Stimulated activated CD8-positive, alpha-beta memory T cell treated with anti-CD3 and anti-CD28 coated beads, Interleukin-4, amount 100 ng/mL, for 4 hours (primary cell): ENCODE measurements at places on chromosomes 3 and 15.

- no peak for DNase-seq
Measured at GRCh38 chr3:16452261-16452660, 61.2 kb downstream of the RFTN1 start.

- no peak for DNase-seq
Measured at GRCh38 chr3:112333381-112334317, 693 bp downstream of the CD200 start.

DNA sequence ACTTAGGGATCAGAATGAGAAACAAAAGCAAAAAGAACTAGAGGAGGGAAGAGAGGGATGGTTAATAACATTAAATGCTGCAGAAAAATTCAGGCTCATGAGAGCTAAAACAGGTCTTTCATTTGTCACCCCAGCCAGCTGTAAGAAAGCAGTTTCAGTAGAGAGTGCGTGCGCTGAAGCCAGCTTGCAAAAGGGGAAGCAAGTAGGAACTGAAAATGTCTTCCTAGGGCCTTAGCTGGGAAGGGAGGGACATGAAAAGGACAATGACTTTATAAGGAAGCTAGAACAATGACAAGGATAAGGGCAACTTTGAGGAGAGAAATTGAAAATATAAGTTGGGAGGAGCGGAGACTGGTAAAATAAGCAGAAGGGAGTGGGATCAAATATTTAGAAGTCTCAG, 3.1 kb downstream of the CIAO2A start:
- no peak for DNase-seq

- no peak for DNase-seq
Measured at GRCh38 chr15:100901296-100901695, 17.9 kb upstream of the LRRK1 start.

- DNase-seq = peak; percentile 20
Measured at GRCh38 chr3:13346481-13347389, 73.4 kb downstream of the NUP210 start.

DNA sequence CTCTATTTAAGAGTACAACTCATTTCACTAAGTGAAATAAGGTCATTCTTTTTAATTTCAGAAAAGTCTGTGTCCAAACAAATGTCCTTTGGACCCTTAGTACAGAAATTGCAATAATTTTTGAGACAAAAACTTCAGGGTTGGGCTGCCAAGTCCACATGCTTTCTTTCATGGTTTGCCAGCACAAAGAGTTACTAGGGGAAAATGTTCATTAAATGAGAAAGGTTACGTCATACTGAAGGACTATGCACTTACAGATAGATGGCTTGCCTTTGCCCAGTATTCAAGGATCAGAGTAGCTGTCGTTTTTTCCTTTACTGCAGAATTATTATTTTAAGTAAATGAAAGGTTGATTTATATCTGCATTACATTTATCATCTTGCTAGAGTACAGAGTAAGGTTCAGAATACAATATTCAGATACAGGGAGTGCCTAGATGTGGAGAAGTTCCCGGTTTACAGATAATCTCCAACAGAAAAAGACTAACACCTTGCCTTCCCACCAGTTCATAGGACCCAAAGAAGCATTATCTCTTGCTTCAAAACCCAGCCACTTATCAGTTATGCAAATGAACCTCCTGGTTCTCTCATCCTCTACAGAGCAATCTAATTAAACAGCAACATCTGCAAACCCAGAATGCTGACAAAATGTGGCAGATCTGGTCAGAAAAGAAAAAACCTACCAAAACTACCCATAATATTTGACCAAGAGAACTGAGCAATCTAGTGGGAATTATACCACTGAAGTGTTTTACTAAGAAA, 179.3 kb downstream of the FRMD5 start:
- DNase-seq = no peak

DNA sequence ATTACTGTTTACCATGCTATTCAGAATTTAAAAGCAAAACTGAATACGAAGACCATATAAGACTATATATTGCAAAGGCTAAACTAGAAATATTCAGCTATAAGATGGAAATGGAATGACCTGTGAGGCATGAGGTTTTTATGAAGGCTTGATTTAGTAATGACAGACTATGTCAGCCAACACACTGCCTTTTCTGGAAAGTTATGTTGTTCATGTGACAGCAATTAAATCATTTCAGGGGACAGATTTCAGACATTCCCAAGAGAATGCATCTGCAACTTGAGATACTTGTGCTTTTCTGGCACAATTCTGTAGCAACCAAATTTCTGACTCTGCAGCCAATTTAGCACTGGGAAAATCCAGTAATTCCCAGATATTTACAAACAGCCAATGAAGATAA, 8.6 kb upstream of the GATM start:
- DNase-seq = no peak

DNA sequence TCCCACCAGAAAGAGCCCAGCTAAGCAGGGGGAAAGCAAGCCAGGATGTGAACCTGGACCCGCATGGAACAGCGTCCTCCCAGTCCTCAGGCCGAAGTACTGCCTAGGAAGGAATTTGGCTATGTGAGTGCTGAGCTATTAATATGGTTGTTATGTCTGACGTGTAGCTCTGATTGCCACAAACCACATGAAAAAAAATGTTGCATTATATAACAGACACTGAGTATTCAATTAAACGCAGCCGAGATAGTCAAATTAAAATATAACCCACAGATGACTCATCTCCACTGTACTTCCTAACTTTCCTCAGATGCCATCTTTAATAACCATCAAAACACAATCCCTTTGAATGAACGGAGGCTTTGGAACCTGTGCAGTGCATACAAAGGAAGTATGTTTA, 111.1 kb downstream of the GABRB3 start:
- no peak for DNase-seq

DNA sequence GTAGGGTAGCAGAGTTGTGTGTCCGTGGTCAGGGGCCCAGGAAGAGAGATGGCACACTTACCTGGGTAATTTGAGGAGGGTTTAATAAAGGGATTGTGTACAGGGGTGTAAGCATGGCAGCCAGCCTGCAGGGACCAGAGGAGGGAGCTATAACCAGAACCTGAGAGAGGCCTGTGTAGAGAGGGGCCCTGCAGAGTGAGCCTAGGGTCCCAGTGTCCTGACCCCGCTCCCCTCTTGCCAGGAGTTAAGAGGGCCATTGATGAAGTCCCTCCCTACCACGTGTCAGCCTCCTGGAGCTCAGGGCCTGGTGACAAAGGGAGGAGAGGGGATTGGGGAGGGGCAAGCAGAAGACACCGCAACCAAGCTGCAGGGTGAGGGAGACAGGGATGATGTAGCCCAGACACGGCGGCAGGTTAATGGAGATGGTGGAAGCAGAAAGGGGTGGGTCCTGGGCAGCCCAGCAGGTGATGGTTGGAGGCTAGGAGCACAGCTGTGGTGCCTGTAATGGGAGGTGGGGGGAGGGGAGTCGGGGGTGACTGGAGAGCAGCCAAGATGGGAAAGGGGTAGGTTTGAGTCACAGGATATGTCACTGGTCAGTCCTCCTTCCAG, 165.4 kb upstream of the TOPAZ1 start:
- DNase-seq = no peak

- DNase-seq = no peak
Measured at GRCh38 chr3:194386066-194386465, 13.0 kb downstream of the GP5 start.

DNA sequence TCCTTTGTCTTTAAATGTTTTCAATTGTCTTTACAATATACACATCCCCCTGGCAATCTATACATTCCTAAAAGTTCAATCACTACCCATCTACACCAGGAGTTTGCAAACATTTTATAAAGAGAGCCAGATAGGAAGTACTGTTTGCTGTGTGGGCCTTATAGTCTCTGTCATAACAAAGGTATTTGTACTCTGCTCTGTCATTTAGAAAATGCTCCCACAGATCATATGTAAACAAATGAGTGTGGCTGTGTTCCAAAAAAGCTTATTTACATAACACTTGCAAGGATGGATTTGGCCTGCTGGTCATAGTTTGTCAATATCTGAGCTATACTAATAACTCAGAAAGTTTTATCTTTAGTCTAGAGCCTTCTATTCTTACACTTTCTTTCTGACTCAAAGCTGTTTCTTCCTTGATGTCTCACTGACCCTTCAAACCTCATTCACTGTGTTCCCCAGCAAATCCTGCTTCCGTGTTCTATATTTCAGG, 511.9 kb downstream of the GBE1 start:
- DNase-seq = no peak

DNA sequence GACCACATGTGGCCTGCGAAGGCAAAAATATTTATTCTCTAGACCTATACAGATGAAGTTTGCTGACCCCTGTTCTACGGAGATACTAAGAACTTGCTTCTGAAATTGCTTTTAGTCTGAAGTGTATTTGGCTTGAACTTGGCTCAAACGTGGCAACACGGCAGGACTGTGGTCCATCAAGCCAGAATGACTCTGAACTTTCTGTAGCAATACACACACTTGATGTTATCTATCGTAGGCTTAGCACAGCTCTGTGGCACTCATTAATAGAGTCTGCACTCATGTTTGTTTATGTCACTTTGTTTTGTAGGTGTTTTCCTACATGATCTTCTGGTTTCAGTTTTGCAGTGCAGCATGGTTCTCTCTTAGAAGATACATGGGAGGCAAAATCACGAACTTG, 298.1 kb downstream of the ADAMTS17 start:
- DNase-seq = no peak

GRCh38 chr3:195168009-195168762, 102.8 kb downstream of the XXYLT1 start:
- no peak for DNase-seq

GRCh38 chr3:194103983-194104751, 31.8 kb upstream of the HES1 start:
- no peak for DNase-seq

DNA sequence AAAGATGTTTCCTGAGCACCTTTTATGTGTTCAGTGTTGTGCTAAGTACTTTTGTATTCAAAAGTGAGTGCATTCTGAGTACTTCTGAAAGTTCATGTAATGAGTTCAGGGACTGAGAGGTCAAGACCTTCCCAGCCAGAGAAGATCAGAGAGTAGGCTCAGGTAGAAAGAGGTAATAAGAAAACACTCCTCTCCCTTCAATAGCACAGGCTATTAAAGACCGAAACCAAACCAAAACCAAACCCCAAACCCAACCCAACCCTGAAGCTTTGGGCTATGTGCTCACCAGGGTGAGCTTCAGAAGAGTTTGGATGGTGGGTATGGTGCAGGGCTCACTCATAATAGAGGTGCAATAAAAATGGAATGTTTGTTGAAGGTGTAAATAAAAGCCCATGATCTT, 76.7 kb upstream of the FAM3D start:
- DNase-seq = no peak

GRCh38 chr3:45957586-45957985, 14.3 kb downstream of the CXCR6 start:
- no peak for DNase-seq

DNA sequence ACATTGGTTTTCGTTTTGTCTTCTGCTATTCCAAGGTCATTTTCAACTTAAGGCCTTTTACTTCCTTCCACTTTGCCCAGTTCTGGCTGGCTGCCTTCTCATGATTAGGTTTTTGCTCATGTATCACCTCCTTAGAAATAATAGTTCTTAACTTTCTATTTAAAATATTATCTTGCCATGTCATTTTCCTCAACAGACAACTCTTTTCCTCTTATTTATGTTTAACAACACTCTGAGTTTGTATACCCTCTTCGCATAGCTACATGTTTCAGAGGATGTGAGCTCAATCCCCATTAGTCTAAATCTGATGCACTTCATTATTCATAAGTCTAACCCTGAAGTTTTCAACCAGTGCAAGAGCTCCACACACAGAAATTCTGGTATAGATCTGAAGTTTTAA, 299.1 kb downstream of the BCHE start:
- DNase-seq = no peak

- no peak for DNase-seq
Measured at GRCh38 chr15:69308949-69309348, 10.2 kb downstream of the PAQR5 start.

GRCh38 chr3:57743496-57743895, 12.6 kb upstream of the SLMAP start:
- DNase-seq = no peak

DNA sequence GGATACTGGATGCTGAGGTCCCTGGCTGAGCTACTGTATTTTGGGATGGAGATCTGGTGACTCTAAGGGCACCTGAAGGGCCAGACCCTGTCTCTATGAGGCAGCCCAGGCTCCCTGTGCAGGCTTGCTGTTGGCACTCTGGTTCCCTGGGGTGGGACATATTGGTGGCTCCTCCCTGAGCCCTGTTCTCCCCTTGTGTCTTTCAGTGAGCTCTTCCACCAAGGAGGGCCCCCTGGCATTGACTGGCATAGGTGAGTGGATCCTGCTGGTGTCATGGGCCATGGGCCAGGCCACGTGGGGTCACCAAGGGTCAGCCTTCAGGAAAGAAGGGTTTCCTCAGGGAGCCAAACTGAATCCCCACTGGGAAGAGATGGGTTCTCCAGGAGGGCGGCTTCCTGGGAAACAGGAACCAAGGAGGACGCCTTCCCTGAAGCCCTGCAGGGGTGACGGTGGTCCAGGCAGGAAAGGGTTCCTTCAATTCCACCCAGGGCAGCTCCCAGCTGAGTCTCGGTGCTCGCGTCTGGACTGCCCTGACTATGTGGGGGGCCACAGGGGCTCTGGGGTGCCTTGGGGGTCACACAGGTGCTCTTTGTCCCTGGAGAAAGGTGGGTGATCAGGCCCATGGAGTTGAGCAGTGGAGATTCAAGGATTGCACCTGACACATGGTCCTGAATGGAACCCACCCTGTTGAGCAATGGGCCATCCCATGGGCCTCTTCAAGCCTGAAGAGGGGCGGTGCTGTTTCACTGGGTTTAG, 220.4 kb downstream of the SNRPN start:
- DNase-seq = no peak

- DNase-seq = no peak
Measured at GRCh38 chr3:123397050-123397590, 51.8 kb downstream of the ADCY5 start.

DNA sequence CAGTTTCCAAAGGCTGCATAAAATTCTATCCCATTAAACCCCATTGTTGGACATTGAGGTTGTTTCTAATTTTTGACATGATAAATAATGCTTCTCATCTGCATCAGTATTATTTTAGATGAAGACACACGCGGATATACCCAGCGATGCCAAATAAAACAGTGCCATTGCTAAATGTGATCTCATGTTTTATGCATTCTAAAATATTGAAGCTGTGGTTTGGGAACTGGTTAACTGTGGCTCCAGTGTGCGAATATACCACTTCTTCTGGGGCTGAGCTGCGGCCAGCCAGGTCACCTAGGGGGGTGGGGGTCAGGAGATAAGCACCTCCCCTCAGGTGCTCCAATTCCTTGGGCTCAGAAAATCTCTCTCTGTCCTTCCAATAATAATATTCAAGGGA, 230.0 kb downstream of the ADAMTS9 start:
- DNase-seq = no peak
